ENCODE measurements at places on chromosomes 11 and 22. TPM values are rescaled to one million over a fixed set of nuclear protein-coding genes. Genes with fewer than 3 reads are reported as not detected.

- no peak for DNase-seq
- no peaks in the 10 kb centered on the region for H3K27me3 ChIP-seq
- no peaks in the 10 kb centered on the region for H3K36me3 ChIP-seq
- H3K4me3 ChIP-seq, result no peak overlapping the region
Measured at GRCh38 chr11:72598906-72599305, 75.3 kb downstream of the PDE2A start.

GRCh38 chr22:20248461-20248978 is 19.6 kb downstream of the RTN4R start:
- no peak for DNase-seq
- no peaks in the 10 kb centered on the region for H3K36me3 ChIP-seq
- no peak overlapping the region for H3K4me3 ChIP-seq
- no peak overlapping the region for H3K27ac ChIP-seq
- no peaks in the 10 kb centered on the region for H3K27me3 ChIP-seq

GRCh38 chr11:75635066-75635862 is 33.6 kb downstream of the MAP6 start:
- no peak for DNase-seq
- H3K27ac ChIP-seq, result no peak overlapping the region
- H3K4me1 ChIP-seq, result no peaks in the 10 kb centered on the region
- no peaks in the 10 kb centered on the region for H3K27me3 ChIP-seq

GRCh38 chr22:50053861-50054260 is 4.2 kb downstream of the TTLL8 start:
- no peak overlapping the region for H3K4me3 ChIP-seq
- H3K27me3 ChIP-seq, result peaks cover 3% of the 10 kb centered on the region
- DNase-seq, result no peak
- H3K36me3 ChIP-seq, result no peaks in the 10 kb centered on the region
- no peak overlapping the region for H3K27ac ChIP-seq

DNA sequence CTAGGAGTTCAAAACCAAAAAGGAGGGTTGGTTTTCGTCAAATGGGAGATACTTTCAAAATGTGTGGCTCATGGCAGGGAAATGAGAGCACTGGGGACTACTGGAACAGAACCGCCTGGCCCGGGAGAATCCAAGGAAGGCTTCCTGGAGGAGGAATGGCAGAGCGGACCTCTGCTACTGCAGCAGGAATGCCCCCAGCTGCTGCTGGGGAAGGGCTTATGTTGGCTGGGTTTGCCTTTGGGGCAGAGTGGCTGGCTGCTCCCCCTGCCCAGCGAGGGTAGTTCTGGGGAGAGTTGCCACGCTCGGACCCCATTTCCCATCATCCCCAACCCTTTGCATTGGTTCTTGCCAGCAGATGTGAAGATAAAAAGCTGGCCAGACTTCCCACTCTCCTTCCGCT is 10.6 kb upstream of the APOBEC3A start:
- no peak overlapping the region for H3K4me3 ChIP-seq
- no peaks in the 10 kb centered on the region for H3K36me3 ChIP-seq
- no peaks in the 10 kb centered on the region for H3K27me3 ChIP-seq
- no peak for DNase-seq

- peaks cover 28% of the 10 kb centered on the region for H3K36me3 ChIP-seq
- DNase-seq, result no peak
- peak overlapping the region; percentile 54 for H3K4me3 ChIP-seq
- H3K4me1 ChIP-seq, result peaks cover 23% of the 10 kb centered on the region
- H3K27me3 ChIP-seq, result no peaks in the 10 kb centered on the region
- peak overlapping the region; percentile 94 for H3K27ac ChIP-seq
Measured at GRCh38 chr22:30969532-30970355, 679 bp downstream of the TUG1 start.

GRCh38 chr11:102581066-102581465 is 44.1 kb downstream of the MMP20 start:
- no peak for DNase-seq
- H3K36me3 ChIP-seq, result no peaks in the 10 kb centered on the region
- no peaks in the 10 kb centered on the region for H3K27me3 ChIP-seq
- H3K4me3 ChIP-seq, result no peak overlapping the region
- H3K27ac ChIP-seq, result no peak overlapping the region

DNA sequence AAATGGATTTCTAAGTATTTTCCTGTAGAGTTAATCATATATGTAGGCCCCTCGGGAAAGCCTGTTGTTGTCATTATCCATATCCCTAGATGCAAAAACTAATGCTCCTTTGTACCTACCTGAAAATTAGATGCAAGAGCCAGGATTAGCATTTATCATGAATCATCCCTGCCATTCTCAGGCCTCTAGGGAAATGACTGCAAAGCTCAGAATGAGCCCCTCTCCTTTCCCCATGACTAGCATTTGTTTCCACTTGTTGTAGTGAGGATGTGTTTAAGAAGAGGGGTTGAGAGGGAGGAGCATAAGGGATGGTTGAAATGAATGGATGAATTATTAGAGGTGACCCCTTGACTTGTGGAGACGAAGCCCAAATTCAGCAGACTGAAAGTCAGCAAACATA is 537.9 kb downstream of the NTM start:
- no peaks in the 10 kb centered on the region for H3K36me3 ChIP-seq
- no peak for DNase-seq
- H3K27me3 ChIP-seq, result no peaks in the 10 kb centered on the region
- no peak overlapping the region for H3K27ac ChIP-seq
- no peaks in the 10 kb centered on the region for H3K4me1 ChIP-seq

GRCh38 chr11:11345099-11345498 is 8.0 kb downstream of the CSNK2A3 start:
- no peaks in the 10 kb centered on the region for H3K27me3 ChIP-seq
- no peaks in the 10 kb centered on the region for H3K36me3 ChIP-seq
- no peak for DNase-seq
- no peaks in the 10 kb centered on the region for H3K4me1 ChIP-seq
- no peak overlapping the region for H3K27ac ChIP-seq
- no peak overlapping the region for H3K4me3 ChIP-seq

GRCh38 chr11:93324500-93324899 is 6.0 kb upstream of the DEUP1 start:
- no peaks in the 10 kb centered on the region for H3K4me1 ChIP-seq
- no peak overlapping the region for H3K4me3 ChIP-seq
- no peaks in the 10 kb centered on the region for H3K36me3 ChIP-seq
- H3K27ac ChIP-seq, result no peak overlapping the region
- no peak for DNase-seq

DNA sequence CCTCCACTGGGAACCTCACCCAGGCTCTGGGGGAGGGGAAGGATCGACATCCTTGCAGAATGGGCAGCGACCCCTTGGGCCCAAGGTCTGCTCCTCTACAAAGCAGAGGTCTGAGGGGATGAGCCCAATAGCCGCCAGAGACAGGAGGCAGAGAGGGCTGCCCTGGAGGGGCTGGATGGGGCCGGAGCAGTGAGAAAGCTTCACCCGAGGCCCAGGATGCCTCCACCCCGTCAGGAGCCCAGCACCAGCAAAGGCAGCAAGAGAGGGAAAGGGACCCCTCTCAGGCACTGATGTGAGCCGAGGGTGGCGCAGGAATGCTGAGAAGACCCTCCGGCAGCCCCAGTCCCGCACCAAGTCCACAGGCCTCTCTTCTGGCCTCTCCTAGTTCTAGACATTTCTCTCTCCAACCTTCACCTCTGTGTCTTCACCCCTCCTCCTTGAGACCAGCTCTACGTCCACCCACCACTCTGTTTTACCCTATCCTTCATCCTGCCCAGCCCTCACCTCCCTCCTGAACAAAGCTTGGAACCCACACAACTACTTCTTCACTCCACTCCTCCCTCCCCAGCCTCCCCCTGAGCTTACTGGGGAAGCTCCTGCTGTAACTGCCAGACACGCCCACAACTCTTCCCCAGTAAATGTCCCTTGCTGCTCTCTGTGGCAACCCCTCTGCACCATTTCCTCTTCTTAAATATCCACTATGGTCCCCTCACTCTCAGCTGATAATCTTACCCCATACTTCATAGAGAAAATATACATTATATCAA is 131.9 kb downstream of the MPPED1 start:
- no peaks in the 10 kb centered on the region for H3K36me3 ChIP-seq
- no peak overlapping the region for H3K27ac ChIP-seq
- no peaks in the 10 kb centered on the region for H3K27me3 ChIP-seq
- H3K4me3 ChIP-seq, result no peak overlapping the region
- DNase-seq, result no peak
- no peaks in the 10 kb centered on the region for H3K4me1 ChIP-seq

- H3K27me3 ChIP-seq, result peaks cover 6% of the 10 kb centered on the region
- H3K36me3 ChIP-seq, result no peaks in the 10 kb centered on the region
- no peak within 1 kb of the TSS for H3K27ac ChIP-seq
- peak; percentile 46 for DNase-seq
- peak within 1 kb of the TSS; percentile 34 for H3K4me3 ChIP-seq
Measured at GRCh38 chr11:13962562-13963168, at the start of gene SPON1. TSS of gene SPON1 (plus strand) at chr11:13962723. CDS start at chr11:13962905, 182 bp downstream.

Gene DGAT2
- 8.5 TPM for total RNA-seq

Gene P4HA3
- total RNA-seq, result not detected

Gene TCN2
- 8.9 TPM for total RNA-seq

Gene SOX10
- total RNA-seq, result not detected

Gene SGSM1
- 0.15 TPM for total RNA-seq
